ENCODE measurements at places on chromosomes 3 and 15.

- no peak for DNase-seq
Measured at GRCh38 chr15:89812011-89812846, 2.4 kb downstream of the ANPEP start.

DNA sequence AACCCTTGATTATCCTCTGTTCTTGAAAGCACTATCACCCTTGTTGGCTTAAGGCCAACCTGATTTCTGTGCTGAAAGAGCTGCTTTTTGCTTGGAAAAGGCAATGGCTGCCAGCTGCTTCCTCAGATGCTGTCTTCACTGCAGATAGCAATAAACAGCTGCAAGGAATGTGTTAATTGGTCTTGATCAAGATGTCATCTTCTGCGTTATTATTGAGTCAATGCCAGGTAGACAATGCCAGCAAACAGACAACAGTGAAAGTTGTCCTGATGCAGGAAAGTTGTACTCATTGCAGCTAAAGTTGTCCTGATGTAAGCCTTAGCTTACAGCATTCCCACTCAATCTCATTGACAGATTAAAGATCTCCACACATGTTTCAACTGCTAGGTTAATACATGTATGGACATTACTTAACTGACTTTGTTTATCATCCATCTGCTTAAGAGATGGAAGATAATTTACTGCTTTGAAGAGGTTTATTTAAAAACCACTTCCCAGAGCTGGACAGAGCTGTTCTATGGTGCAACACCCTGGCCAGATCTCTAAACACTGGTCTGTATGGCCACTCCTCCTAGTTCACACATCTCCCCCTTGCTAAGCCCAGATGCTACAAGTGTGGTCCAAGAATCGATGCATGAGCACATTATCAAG is 251.0 kb upstream of the MCTP2 start:
- no peak for DNase-seq

- no peak for DNase-seq
Measured at GRCh38 chr15:30671309-30671708, 45.4 kb downstream of the ARHGAP11B start.

DNA sequence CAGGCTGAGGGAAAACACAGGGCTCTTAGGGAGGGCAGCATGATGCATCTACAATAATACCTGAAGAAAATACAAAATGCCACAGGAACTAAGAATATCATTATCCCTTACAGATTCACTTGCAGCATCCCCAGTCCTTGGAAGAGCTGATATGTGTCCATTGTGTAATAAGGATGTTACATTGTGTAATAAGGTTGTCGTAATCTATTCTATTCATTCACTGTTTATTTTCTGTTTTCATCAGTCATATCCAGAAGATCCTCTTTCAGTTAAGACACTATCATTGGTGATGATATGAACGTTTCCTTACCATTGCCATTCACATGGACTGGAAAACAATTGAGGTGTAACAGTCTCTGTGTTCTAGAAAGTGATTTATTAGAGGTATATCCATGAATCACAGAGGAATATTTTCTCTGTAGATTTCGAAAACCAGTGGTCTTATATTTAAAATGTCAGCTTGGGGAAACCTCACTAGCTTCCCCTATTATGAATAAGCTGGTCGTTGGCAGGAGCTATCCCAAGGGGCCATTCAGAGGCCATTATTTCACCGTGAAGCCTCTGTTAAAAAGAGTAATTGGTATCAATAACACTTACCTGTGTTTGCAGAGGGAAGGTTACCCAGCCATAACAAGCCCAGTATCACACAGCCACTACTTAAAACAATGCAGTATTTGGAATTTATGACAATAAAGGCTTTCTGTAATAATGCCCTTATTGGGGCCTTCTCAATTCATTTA is 241.1 kb downstream of the ZNF385D start:
- no peak for DNase-seq

DNA sequence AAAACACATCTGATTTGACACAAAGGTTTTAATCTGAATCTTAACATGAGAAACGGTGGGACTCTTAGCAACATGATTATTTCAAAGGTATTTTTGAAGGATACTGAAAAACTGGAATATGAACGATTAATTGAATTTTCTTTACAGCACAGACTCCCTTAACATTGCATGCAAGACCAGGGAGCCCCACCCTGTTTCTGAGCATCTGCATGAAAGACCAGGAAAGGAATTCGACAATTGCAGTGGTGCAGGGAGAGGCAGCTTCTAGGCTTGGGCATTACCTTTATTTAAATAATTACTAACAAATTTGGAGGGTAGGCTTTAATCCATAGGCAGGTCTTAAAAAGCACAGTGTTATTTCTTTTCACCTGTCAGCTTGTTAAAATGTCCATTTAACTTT is 240.6 kb upstream of the TOPAZ1 start:
- DNase-seq = no peak

GRCh38 chr3:1578124-1578806 is 485.4 kb downstream of the CNTN6 start:
- no peak for DNase-seq

DNA sequence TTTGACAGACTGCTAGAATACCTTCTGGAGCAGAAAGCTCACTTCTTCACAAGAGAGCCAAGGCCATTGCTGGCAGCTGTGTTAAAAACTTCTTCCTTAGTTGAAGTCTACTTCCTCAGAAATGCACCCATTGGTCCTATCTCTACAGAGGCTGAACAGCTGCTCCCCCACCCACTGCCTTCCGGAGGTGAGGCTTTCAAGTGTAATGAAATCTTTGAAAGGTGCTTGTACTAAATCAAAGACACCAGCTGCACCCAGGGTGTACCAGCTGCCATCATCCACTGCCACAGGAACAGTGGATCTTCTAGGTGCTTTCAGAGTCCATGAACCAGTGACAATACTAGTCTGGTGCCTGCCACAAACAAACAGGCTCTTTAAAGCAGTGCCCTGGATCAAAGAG is 26.4 kb upstream of the HERC1 start:
- peak; percentile 56 for DNase-seq

DNA sequence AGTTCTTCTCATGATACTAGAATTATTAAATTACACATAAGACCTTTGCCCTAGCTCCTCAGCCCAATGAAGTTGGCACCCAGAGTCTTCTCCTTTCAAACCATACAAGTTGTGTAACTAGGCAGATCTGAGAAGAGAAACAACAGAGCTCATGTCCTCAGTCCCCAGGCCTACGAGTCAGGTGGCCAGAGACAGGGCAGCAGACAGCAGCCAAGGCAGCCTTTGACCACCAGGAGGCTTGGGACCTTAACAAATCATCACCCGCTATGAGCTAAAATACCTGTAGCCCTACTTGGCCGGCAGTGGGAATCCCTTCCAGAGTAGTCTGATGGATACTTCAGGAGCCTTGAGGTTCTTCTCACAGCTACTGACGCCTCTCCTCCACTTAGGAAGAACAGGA is 18.3 kb downstream of the STIMATE start:
- no peak for DNase-seq

DNA sequence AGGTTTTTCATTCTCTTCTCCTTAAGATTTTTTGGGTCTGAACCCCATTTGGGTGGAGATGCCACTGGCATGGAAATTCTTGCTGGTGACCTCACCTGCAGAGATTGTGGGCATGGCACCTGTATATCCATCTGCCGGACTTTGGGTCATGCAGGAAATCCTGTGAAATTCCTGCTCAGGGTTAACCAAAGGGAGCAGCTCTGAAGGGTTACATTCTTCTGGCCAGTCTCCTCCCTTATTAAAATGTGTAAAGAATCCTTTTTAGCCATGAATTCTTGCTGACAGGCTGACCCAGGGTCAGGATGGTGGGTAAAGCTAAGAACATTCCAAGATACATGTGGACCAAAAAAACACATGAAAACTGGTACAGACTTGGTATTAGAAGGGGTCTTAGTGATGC is 27.4 kb downstream of the ARHGEF26 start:
- no peak for DNase-seq

DNA sequence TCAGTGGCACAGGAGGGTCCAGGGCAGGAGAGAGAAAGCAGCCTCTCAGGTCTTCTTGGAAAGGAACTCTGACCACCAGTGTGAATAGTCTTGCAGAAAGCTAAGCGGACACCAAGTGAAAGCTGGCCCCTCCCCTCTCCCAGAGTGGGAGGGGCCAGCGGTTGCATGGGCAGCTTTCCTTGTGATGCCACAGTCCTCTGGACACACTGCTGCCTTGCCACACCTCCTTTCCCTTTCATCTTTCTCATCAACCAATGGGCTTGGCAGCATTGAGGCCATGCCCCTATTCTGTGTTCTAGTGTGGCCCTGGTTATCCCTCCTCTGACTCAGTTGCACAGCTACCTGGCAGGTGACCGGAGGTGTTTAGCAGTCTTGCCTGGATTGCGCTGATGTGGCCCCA is 49.7 kb upstream of the GOLGA6B start:
- no peak for DNase-seq

GRCh38 chr3:116048991-116049390 is 396.3 kb downstream of the LSAMP start:
- no peak for DNase-seq

All from activated T-cell treated with anti-CD3 and anti-CD28 coated beads, Interleukin-2, amount 50 U/mL, for 48 hours (primary cell).